AG10803 (cell line): ENCODE measurements at places on chromosomes 16 and 17.

DNA sequence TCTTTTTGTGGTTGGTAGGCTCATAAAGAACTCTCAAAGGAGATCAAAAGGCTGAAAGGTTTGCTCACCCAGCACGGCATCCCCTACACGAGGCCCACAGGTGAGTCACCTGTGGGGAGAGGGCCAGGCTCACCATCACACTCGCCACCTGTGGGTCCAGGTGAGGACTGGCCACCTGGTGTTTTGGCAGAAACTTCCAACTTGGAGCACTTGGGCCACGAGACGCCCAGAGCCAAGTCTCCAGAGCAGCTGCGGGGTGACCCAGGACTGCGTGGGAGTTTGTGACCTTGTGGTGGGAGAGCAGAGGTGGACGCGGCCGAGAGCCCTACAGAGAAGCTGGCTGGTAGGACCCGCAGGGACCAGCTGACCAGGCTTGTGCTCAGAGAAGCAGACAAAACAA is 11.1 kb downstream of the GNPTG start:
- DNase-seq = no peak

- no peak for DNase-seq
These were observed 222.9 kb downstream of the CDH8 start for GRCh38 chr16:61813339-61813738.

- DNase-seq = peak; percentile 64
These were observed 12.9 kb upstream of the ELAC2 start for GRCh38 chr17:13030459-13031300.

DNA sequence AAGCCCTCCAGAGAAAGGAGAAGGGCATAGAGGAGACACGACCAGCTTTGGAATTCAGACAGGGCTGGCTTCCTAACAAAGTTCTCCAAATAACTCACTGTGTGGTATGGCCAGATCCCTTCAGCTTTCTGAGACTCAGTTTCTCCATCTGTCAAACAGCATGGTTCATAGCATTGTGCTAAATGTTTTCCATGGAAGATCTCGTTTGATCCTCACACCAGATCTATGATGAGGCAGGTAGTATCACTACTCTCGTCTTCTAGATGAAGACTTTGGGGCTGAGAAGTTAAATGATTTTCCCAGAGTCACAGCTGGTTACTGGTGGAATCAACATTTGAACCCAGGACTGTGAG is 507.3 kb downstream of the HAPSTR1 start:
- no peak for DNase-seq

- DNase-seq = peak; percentile 49
These were observed 20.4 kb upstream of the BEAN1 start for GRCh38 chr16:66406534-66407221.

DNA sequence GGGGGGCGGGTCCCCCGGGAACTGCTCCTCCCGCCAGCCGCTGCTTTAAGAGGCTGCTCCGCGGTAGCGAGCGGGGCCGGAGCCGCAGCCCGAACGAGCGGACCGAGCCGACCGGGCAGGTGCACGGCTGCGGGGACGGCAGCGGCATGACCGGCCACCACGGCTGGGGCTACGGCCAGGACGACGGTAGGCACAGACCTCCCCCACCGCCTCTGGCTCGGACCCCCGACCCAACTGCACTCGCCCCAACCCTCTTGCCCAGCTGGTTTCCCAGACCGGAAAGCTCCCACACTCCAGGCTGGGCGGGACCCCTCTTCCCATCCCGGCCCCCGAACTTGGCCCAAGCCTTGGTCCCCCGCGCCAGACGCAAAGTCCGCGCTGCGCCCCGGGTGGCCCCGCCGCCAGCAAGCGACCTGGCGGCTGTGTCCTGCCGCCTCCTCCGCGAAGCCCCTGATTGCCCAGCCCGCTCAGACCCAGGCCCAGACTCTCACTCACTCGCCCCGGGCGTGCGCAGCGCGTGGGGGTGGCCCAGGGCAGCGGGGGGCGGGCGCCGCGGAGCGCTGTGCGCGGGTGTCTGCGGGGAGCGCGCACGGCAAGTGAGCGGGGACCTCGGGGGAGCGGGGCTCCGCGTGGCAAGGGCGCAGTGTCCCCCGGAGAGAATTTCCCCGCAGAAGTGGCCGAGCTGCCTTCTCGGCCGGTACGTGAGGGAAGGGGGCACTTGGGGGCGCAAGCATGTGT is at the start of gene CA7:
Gene CA7, plus strand, starts transcription at position 73 of the 738 bp plus-strand sequence. Its CDS starts 74 bp downstream, at position 147.
- DNase-seq = no peak

- DNase-seq = no peak
These were observed 19.3 kb downstream of the TRPV2 start for GRCh38 chr17:16434662-16435061.

DNA sequence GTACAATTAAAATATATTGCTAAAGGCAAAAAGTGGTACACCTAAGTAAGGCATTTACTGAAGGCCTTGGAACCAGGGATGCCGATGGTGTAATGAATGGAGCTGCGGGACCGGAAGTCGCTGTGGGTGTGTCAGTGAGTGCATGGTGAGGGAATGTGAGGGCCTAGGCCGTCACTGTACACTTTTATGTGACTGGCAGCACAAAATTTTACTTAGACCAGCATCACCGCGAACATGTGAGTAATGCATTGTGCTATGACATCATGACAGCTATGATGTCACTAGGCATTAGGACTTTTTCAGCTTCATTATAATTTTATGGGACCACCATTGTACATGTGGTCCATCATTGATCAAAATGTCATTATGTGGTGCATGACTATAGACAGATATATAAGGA is 14.7 kb downstream of the ALOX15B start:
- peak; percentile 12 for DNase-seq

DNA sequence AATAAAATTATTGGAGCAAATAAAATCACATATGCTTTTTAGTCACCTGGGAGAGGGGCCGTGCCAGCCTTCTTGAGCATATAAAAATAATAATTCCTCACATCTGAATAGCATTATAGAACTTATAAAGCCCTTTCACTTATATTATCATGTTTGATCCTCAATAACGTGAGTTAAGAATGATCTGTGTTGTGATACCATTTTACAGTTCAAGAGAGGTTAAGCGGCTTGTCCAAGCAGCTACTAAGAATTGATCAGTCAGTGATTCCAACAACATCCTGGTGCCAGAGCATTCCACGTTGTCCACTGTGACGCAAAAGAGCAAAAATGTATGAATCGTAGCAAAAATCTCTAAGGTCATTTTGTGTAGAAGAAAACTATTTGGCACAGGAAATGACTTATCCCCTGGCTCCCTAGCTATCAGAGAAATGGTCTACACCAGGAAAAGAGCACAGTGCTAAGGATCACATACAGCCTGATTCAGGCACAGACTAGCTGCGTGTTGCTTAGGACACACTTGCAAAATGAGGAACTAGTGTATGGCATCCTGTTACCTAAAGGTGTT is 33.0 kb downstream of the ANKFN1 start:
- DNase-seq = peak; percentile 89

DNA sequence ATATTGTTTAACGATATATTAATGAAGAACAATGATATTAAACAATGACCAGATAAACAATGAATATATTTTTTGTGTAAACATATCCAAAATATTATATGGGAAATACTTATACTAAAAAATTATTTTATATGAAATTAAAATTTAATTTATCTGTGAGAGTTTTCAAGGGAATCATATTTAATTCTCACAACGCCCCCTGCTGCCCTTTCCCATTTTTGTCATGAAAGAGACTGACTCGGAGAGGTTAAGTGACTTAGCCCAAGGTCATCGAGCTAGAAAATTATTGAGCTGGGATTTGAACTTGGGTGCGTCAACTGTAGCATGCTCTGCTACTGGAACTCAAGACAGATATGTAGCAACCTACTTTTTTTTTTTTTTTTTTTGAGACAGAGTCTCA is 7.2 kb upstream of the MYCBPAP start:
- DNase-seq = no peak

- no peak for DNase-seq
These were observed 5.8 kb upstream of the MYCBPAP start for GRCh38 chr17:50502301-50502990.

DNA sequence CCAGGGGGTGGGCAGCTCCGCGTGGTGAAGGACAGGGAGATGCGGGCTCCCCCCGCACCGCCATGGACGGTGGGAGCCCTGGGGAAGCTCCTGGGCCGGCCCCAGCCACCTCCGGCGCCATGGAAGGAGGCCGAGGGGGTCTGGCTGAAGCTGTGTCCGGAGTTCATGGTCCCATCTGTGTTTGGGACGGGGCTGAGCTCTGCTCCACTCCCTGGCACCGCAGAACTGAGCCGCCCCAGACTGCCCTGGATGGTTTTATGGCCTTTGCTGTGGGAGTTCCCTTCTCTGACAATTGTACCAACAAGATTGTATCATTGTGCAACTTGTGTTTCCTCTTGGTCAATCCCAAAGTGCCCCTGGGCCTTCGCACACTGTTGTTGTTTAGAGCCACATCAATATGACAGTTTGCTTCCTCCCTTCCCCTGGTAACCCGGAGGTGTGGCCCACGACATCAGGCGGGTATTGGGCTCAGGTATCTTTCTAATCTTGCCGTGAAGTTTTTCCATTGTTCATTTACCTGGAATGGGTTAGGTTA is 942 bp downstream of the KRT23 start:
- DNase-seq = no peak

DNA sequence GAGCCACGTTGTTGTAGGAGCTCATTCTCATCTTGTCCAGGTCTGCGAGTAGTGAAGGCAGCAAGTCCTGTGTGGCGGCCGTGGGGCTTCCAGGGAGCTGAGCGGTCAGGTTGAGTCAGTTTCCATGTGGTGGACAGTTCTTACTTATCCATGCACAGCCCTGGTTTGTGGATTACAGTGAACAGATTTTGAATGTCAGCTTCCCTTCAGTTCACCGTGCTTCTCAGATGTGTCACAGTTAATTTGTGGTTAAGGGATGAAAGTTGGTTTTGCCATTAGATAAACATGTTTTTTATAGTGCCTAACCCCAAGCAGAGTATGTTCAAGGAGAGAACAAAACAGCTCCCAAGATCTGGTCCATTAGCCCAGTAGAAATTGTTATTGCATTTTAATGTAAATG is 103.1 kb downstream of the RPTOR start:
- peak; percentile 88 for DNase-seq

DNA sequence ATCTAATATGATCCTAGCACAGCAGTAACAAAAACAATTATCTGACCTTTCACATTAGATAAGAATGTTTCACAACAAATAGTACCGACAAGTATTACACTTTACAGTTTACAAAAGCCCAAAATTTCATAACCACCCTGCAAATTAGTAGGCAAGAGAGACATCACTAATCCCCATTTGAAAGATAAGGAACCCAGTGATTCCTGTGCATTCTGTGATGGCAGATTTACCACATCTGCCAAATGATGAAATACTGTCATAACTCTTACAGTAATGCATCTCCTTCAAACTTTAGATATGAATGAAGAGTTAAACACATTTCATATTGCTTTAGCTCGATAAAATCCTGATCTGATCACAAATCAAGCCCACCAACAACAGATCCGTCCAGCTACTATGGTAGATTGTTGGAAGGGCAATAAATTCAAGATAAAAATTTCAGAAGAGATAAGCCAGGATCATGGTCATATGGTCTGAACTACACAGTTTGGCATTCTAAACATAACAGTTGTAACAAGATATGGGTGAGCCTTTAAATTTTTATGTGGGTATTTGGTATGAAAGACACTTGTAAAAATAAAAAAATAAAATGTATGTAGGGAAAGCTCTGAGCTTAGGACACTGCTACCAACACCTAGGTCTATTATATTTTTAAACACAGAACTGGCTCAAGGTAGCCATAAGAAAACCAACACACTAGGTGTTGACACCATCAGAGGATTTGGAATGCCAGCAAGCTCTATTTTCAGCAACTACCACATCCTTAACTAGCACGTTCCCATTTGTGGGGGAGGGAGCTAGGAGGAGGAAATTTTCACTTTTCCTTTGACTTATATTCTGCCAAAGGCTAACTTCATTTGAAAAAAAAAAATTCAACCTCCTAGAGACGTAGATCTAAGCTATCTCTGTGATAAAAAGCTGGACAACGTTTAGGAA is 9.3 kb downstream of the YWHAE start:
- no peak for DNase-seq

DNA sequence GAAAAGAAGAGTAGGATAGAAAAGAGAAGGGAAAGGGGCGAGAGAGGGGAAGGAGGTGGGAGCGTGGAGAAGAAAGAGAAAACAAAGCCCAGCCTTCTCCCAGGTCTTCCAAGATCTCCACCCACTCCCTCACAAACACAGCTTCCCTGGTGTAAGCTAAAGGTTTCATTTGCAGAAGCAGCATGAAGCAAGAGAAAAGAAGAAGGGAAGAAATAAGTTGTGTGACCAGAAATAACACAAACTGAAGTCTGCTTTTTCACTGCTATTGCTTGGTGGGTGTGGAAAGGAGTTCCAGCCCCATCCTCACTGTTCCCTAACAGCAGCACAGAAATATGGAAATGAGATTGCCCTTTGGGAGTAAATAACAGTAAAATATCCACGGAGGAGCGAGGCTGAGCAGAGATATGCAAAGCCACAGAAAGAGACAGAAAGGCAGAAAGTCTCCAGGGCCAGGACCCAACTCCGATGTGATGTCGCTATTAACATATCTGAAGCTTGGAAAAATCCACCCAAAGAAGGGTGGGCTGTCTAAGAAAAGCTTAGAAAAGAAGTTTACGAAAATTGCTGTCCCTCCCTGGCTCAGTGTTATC is 10.3 kb upstream of the GAS7 start:
- no peak for DNase-seq

GRCh38 chr17:64120159-64120810 is 9.7 kb downstream of the ERN1 start:
- no peak for DNase-seq

- no peak for DNase-seq
These were observed 39.6 kb upstream of the RCVRN start for GRCh38 chr17:9944704-9945103.

GRCh38 chr17:59328601-59329000 is 2.9 kb upstream of the YPEL2 start:
- DNase-seq = no peak

GRCh38 chr17:18039535-18040260 is 490 bp downstream of the GID4 start:
- DNase-seq = no peak

GRCh38 chr16:47503936-47504335 is 42.8 kb downstream of the PHKB start:
- no peak for DNase-seq

- no peak for DNase-seq
These were observed 18.7 kb downstream of the CRISPLD2 start for GRCh38 chr16:84838383-84838948.

GRCh38 chr16:11350921-11351335 is 5.7 kb downstream of the RMI2 start:
- peak; percentile 91 for DNase-seq

- no peak for DNase-seq
These were observed 130.3 kb downstream of the RAB11FIP4 start for GRCh38 chr17:31521632-31522283.

DNA sequence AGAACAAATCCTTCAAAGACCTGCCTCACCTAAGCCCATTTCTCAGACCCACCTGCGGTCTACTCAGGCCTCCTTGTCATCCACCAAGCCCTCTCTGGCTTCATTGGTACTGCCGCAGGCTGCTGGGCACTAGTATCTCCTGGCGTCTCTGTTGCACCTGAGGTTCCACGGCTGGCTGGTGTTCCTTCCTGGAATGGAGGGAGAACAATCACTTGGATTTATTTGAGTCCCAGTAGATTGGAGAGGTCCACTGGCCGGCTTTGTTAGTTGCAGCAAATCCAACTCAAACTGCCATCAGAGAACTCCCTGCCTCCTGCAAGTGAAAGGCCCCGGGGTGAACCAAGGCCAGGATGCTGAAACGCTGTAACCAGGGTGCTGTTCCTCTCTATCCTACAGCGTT is 15.3 kb downstream of the MIS12 start:
- DNase-seq = no peak
